Ovary (tissue), 10 donors: ENCODE measurements at places on chromosomes 11 and 22. TPM values are rescaled to one million over a fixed set of nuclear protein-coding genes. Genes with fewer than 3 reads are reported as not detected.

UBQLNL gene
- polyA plus RNA-seq: 0.73 TPM

RIC8A gene
- polyA plus RNA-seq: 33.6 TPM

MRGPRF gene
- 40.7 TPM for polyA plus RNA-seq

A4GALT gene
- polyA plus RNA-seq: 2.0 TPM

CEP126 gene
- polyA plus RNA-seq: 7.2 TPM

NEFH gene
- 26.6 TPM for polyA plus RNA-seq

ST3GAL4 gene
- polyA plus RNA-seq: 120 TPM

- no peak for DNase-seq
- H3K36me3 ChIP-seq: no peaks in the 10 kb centered on the region
- H3K4me1 ChIP-seq: peaks cover 2% of the 10 kb centered on the region
- no peaks in the 10 kb centered on the region for H3K27me3 ChIP-seq
These were observed 3.5 kb downstream of the PTDSS2 start for GRCh38 chr11:453564-453963.

DNA sequence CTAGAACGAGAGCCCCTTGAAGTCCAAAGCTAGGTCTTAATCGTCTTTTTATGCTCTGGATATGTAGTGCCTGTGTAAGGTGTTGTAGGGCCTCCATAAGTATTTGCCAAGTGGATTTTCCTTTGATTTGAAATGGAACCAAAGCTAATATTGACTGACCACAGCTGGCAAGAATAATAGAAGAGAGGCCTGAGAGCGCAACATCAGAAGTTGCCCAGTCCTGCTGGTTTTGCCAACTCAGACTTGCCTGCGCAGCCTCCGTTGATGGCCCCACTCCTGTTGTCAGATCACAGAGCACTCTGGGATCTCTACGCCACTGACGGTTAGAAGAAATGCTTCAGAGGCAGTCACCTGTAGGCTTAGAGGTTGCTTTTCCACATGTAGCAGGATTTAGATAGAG, 251.2 kb downstream of the TENM4 start:
- no peak overlapping the region for H3K27ac ChIP-seq
- no peak for DNase-seq
- no peaks in the 10 kb centered on the region for H3K4me1 ChIP-seq

DNA sequence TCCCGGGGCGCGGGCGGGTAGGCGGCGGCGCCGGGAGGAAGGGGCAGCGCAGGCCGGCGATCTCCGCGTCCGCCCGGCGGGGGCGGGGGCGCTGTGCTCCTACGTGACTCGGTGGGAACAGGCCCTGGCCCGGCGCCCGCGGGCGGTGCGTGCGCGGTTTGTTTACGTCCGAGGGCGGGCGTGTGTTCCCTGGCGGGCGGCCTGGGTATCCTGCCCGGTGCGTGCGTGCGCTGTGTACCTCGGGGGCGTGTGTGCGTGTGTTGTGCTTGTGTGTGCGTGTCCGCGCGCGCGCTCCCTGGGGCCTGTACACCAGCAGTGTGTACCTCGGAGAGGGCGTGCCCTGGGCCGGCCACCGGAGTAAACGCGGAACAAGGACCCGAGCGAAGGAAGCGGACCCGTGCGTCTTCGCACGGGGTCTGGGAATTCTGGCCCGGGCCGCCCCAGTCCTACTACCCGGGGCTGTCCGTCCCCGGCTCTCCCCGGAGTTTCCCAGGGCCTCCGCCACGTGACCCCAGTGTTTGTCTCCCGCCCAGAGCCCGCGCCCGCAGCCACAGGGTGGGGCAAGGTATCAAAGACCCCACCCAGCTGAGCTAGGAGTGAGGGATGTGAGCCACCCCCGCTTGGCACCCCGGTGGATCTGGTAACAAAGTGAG, 769 bp downstream of the MAFF start:
- H3K4me1 ChIP-seq: peaks cover 22% of the 10 kb centered on the region
- peak overlapping the region; percentile 99 for H3K4me3 ChIP-seq
- peak; percentile 95 for DNase-seq
- H3K36me3 ChIP-seq: no peaks in the 10 kb centered on the region
- no peaks in the 10 kb centered on the region for H3K27me3 ChIP-seq

- no peak overlapping the region for H3K27ac ChIP-seq
- DNase-seq: no peak
- no peaks in the 10 kb centered on the region for H3K36me3 ChIP-seq
- no peaks in the 10 kb centered on the region for H3K27me3 ChIP-seq
- no peak overlapping the region for H3K4me3 ChIP-seq
These were observed 155.1 kb downstream of the SPON1 start for GRCh38 chr11:14117632-14118031.

DNA sequence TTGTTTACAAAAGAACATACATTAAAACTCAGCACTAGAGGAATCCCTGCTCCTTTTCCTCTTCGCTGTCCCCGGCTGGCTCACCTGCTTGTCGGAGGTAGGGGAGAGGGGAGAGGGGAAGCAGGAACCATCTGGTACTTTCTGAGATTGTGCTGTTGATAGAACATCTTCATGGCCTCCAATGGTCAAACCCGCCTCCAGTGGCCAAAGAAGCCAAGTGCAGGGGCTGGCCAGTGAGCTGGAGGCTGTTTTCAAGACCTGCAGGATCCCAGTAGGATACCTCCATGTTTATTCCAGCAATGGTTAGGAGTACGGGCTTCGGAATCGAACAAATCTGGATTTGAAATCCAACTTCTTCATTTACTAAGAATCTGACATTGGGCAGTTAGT, 92.6 kb downstream of the PKNOX2 start:
- H3K27me3 ChIP-seq: no peaks in the 10 kb centered on the region
- no peak overlapping the region for H3K27ac ChIP-seq
- no peaks in the 10 kb centered on the region for H3K36me3 ChIP-seq
- H3K4me1 ChIP-seq: peaks cover 37% of the 10 kb centered on the region
- DNase-seq: no peak
- no peak overlapping the region for H3K4me3 ChIP-seq

- H3K36me3 ChIP-seq: no peaks in the 10 kb centered on the region
- no peaks in the 10 kb centered on the region for H3K27me3 ChIP-seq
- H3K4me3 ChIP-seq: no peak overlapping the region
- no peak overlapping the region for H3K27ac ChIP-seq
These were observed 8.2 kb downstream of the OSBP2 start for GRCh38 chr22:30702856-30703255.

- H3K4me1 ChIP-seq: peaks cover 1% of the 10 kb centered on the region
- DNase-seq: no peak
- H3K36me3 ChIP-seq: no peaks in the 10 kb centered on the region
- no peaks in the 10 kb centered on the region for H3K27me3 ChIP-seq
These were observed 4.4 kb upstream of the C11orf16 start for GRCh38 chr11:8937159-8937558.

DNA sequence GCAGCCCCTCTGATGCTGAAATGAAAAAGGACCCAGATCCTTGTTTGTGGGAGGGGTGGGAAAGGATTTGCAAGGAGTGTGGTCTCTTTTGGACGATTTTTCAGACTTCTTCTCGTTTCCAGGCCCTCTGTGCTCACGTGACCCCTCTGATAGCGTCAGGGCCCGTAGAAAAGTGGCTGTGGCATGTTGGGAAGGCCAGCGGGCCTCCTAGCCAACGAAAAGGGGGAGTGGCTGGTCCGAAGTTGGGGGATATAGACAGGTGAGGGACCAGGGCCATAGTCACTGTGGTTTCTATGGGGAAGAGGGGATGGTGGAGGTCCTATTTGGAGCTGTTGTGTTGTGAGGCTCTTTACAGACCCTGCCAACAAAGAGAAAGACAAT, 6.6 kb downstream of the PARVB start:
- peaks cover 3% of the 10 kb centered on the region for H3K4me1 ChIP-seq
- H3K4me3 ChIP-seq: no peak overlapping the region
- no peak overlapping the region for H3K27ac ChIP-seq
- H3K36me3 ChIP-seq: no peaks in the 10 kb centered on the region

- H3K4me1 ChIP-seq: no peaks in the 10 kb centered on the region
- no peaks in the 10 kb centered on the region for H3K36me3 ChIP-seq
- DNase-seq: no peak
- H3K27ac ChIP-seq: no peak overlapping the region
These were observed 10.7 kb downstream of the MCM5 start for GRCh38 chr22:35410663-35411034.

GRCh38 chr11:122559734-122560382, 95.7 kb upstream of the UBASH3B start:
- no peaks in the 10 kb centered on the region for H3K27me3 ChIP-seq
- no peak overlapping the region for H3K4me3 ChIP-seq
- no peaks in the 10 kb centered on the region for H3K4me1 ChIP-seq
- DNase-seq: no peak

- H3K27me3 ChIP-seq: no peaks in the 10 kb centered on the region
- H3K4me1 ChIP-seq: peaks cover 2% of the 10 kb centered on the region
- H3K4me3 ChIP-seq: no peak overlapping the region
- no peak overlapping the region for H3K27ac ChIP-seq
- H3K36me3 ChIP-seq: no peaks in the 10 kb centered on the region
These were observed 28.6 kb downstream of the RAB30 start for GRCh38 chr11:83042964-83043711.

DNA sequence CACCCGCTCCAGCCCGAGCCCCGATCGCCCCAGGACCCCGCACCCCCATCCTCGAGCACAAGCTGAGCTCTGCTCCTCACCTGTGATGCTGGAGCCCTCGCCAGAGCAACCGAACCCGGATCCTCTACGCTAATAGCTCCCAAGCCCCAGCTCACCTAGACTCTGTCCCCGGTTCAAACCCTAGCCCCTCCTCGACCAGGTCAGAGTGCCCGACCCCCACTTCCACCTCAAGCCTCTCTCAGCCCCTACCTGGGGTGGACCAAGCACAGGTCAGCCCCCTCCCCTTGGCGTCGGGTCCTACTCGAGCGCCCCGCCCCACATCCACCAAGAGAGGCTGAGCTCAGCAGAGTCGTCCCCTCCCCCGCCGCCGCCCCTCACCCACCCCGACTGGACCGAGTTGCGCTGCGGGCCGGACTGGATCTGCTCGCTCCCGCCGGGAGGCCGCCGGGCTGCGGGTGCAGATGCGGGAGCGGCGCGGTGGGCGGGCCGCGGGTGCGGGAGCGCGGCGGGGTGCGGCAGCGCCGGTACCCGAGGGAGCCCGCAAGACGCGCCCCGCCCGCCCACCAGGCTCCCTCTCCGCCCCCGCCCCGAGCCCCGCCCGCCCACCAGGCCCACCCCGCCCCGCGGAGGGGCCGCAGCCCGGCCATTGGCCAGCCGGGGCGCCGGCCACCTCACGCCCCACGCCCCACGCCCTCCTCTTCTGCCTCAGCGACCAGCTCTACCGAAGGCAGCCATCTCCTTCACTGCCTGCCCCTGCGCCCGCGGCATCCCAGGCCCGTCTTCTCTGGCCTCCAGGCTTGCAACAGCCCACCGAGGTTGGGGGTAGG, 577 bp upstream of the DKK3 start:
- H3K4me1 ChIP-seq: peaks cover 9% of the 10 kb centered on the region
- DNase-seq: peak; percentile 40
- H3K4me3 ChIP-seq: peak overlapping the region; percentile 49
- no peaks in the 10 kb centered on the region for H3K36me3 ChIP-seq
- H3K27ac ChIP-seq: no peak overlapping the region
- no peaks in the 10 kb centered on the region for H3K27me3 ChIP-seq

- no peaks in the 10 kb centered on the region for H3K36me3 ChIP-seq
- no peak overlapping the region for H3K4me3 ChIP-seq
- peaks cover 5% of the 10 kb centered on the region for H3K4me1 ChIP-seq
- no peak for DNase-seq
- H3K27me3 ChIP-seq: no peaks in the 10 kb centered on the region
These were observed 96.6 kb downstream of the FDX1 start for GRCh38 chr11:110526323-110526722.

GRCh38 chr11:64923944-64924909, at the start of gene PPP2R5B:
Gene PPP2R5B, plus strand, starts transcription at chr11:64924689. Its CDS starts 1,046 bp downstream, at chr11:64925735.
- H3K27me3 ChIP-seq: no peaks in the 10 kb centered on the region
- peak; percentile 95 for DNase-seq
- no peaks in the 10 kb centered on the region for H3K4me1 ChIP-seq
- H3K36me3 ChIP-seq: no peaks in the 10 kb centered on the region
- H3K4me3 ChIP-seq: peak within 1 kb of the TSS; percentile 98

DNA sequence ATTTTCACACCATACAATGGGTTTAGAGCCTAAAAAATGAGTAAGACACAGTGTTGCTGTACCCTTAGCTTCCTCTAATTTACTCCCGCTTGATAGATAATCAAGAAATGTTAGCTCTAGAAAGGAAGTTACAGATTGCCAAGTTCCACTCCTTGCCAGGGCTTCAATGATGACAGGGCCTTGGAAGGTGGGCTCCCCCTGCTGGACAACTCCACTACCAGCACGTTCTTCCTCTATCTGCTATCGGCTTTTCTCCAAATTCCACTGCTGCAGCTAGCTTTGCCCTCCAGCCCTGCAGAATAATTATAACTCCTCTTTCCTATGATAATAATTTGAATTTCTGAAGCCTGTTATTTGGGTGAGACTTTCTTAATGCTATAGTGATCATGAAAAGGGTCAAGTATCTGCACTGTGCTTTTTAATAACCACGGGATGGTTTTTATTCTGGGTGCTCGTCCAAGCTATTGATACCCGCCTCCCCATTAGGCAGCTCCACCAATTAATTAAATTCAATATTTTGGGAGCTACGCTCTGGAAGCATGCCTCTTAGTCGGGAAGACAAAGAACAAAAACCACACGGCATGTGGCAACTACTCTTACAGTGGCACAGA, 9.0 kb downstream of the SYN3 start:
- H3K27me3 ChIP-seq: no peaks in the 10 kb centered on the region
- no peak overlapping the region for H3K27ac ChIP-seq
- H3K4me1 ChIP-seq: no peaks in the 10 kb centered on the region
- DNase-seq: peak; percentile 66
- H3K36me3 ChIP-seq: no peaks in the 10 kb centered on the region

DNA sequence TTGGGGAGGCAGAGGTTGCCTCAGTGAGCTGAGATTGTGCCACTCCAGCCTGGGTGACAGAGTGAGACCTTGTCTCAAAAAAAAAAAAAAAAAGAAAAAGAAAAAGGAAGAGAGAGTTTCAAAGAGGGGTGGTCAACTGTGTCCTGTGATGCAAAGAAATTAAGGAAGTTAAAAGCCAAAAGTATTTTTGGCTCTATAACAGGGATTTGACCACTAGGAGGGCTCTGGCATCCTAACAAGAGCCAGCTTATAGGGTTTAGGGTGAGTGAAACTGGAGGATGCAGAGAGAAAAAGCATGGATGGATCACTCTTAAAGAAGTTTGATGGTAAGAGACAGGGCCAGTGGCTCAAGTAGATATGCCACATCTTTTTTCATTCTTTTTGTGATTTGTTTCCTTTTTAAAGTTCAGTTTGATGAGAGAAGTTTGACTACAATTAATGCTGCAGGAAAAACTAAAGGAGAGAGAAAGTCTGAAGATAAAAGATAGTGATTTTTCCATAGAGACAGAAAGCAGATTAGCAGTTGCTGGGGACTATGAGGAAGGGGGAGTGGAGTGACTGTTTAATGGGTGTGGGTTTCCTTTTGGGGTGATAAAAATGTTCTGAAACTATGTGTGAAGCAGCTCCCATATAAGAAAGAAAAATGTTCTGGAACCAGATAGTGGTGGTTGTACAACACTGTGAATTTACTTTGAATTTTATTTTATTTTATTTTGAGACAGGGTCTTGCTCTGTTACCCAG, 11.1 kb upstream of the MICAL2 start:
- no peak for DNase-seq
- H3K4me3 ChIP-seq: no peak overlapping the region
- H3K27me3 ChIP-seq: no peaks in the 10 kb centered on the region
- no peak overlapping the region for H3K27ac ChIP-seq
- no peaks in the 10 kb centered on the region for H3K36me3 ChIP-seq
- peaks cover 5% of the 10 kb centered on the region for H3K4me1 ChIP-seq

GRCh38 chr11:74846770-74847169, 98.1 kb downstream of the RNF169 start:
- no peaks in the 10 kb centered on the region for H3K4me1 ChIP-seq
- no peaks in the 10 kb centered on the region for H3K27me3 ChIP-seq
- H3K4me3 ChIP-seq: no peak overlapping the region
- H3K36me3 ChIP-seq: no peaks in the 10 kb centered on the region
- no peak overlapping the region for H3K27ac ChIP-seq
- no peak for DNase-seq
